ENCODE measurements at places on chromosomes 16 and 17.

GRCh38 chr16:70670175-70670574 lies 15.7 kb downstream of the MTSS2 start:
- no peak for DNase-seq

- no peak for DNase-seq
Measured at GRCh38 chr17:814371-814770, 32.2 kb downstream of the MRM3 start.

GRCh38 chr17:61420745-61421398 lies 21.2 kb downstream of the TBX2 start:
- DNase-seq, result no peak

DNA sequence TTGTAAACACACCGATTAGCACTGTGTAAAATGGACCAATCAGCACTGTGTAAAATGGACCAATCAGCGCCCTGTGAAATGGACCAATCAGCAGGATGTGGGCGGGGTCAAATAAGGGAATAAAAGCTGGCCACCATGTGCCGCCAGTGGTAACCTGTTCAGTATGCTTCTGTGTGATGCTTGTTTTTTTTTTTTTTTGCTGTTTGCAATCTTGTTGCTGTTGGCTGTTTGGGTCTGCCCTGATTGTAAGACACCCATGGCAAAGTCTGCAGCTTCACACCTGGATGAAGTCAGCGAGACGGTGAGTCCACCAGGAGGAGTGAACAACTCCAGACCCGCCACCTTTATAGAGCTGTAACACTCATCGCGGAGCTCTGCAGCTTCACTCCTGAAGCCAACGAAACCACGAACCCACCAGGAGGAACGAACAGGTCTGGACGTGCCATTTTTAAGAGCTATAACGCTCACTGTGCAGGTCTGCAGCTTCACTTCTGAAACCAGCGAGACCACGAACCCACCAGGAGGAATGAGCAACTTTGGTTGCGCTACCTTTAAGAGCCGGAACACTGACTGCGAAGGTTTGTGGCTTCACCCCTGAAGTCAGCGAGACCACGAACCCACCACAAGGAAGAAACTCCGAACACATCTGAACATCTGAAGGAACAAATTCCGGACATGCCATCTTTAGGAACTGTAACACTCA lies 85.0 kb upstream of the MED9 start:
- DNase-seq, result no peak

DNA sequence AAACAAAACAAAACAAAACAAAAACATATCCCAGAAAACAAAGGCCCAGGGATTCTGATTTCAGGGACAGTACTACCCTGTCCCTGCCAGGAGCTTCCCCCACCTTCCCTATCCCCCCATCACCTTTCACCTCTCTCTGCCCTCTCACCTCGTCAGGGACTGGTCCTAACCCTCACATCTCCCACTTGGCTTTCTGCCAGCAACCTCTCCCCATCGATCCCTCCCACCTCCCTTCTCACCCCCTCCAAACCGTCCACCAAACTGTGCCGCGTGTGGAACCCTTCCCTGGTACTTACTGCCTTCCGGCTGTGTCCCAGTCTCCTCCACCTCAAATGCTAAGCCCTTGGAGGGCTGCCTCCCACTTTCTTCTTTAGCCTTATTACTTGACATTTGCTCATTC lies 36.4 kb downstream of the TMEM186 start:
- DNase-seq, result no peak

DNA sequence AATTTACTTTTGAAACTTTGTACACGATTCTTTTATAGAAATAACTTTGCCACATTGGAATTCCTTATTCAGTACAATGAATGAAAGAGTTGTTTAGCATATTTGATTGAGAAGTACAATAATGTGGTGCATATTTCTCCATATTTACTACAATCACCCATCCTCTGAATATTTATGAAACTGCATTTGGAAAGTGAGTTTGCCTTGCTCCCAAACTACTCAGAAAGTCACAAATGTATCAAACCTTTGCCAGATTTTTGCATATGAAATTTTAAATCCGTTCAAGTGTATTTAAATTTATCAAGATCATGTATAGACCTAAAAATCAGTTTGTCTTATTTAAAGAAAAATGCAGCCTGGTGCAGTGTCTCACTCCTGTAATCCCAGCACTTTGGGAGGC lies 148.7 kb downstream of the CDH11 start:
- no peak for DNase-seq

DNA sequence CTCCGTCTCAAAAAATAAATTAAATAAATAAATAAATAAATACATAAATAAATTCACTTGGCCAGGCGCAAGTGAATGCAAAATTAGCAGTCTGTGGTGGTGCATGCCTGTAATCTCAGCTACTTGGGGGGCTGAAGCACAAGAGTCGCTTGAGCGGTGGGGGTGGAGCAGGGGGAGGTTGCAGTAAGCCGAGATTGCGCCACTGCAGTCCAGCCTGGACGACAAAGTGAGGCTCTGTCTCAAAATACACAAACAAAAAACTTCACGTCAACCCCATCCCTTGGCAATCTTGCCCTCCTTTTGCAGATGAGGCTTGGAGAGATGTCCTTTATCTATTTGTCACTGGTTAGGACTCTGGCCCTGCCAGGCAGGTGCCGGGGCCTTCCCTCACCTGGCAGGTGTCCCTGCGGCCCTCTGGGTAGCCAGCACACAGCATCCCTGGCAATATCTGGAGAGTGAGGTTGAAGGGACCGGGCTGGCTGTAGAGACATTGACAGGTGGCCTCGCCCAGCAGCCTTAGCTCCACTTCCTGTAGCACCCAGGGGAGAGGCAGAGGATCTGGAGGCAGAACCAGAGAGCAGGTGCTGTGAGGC lies 4.4 kb downstream of the PRSS36 start:
- DNase-seq, result no peak

DNA sequence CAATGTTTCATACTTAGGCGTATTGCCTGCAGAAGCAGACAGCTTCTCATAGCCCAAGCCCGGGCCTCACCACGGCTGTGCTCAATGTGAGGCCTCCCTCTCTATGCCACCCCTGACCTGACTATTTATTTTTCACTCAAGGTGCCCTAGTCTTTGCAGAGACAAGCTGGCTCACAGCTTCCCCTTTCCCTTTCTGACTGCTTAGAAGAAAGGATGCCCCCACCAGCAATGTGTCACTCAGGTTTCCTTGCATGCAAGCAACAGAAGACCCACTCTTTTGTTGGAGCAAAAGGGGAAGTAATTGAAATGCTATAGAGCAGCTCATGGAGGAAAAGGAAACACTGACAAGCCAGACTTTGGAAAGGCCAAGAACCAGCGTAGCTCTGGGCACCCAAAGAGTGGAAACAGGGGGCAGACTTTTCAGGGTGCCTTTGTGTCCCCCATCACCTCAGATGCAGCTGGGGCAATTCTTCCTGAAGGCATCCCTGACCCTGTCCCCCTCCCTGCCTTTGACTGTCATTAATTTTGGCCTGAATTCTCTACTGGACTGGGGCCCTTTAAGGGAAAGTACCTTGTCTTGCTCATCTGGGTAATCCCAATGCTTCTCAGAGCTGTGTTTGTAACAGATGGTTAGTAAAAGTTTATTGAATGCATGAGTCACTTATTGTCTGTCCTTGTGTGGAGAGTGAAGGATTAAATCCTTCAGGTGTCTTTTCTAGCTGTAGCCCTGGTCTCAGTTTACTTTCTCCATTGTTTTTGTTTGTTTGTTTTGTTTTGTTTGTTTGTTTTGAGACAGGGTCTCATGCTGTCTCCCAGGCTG lies 17.8 kb downstream of the RGS9 start:
- DNase-seq, result no peak

DNA sequence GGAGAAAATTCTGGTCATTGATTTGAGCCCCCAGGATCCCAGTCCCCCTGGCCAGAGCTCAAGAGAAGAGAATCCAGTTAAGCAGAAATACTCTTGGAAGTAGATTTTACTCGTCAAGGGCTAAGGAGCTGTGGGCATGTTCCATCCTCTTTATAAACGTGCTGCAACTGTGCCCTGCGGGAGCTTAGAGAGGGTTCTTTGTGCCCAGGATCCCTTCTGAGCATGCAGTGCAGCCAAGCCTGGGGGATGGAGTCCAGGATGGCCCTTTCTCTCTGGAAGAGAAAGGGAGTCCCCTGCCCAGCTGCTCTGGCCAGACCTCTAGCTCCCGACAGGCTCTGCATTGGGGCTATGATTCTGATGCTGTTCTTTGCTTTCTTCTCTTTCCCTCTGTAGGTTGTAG lies 9.5 kb upstream of the LGALS9 start:
- DNase-seq, result no peak

GRCh38 chr17:40373999-40374398 lies 9.5 kb upstream of the GJD3 start:
- DNase-seq, result no peak

GRCh38 chr17:49964303-49964768 lies 4.7 kb upstream of the DLX4 start:
- no peak for DNase-seq

DNA sequence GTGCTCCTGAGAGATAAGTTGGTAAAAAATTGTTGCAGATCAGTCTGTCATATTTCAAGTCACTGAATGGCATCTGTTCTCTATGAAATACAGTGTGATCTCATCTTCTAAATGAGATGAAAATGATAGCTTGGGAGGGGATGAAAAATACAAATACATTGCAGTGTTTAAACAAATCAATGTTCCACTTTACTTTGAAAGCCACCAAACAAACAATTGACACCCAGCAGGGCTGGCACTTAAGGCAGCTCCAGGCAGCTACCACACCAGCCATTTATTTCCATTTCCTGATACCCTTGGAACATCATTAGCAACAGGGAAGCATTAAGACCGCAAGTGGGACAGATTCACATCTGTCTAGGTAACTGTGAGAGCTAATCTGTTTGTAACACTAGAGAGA lies 827.6 kb upstream of the KIF2B start:
- no peak for DNase-seq

DNA sequence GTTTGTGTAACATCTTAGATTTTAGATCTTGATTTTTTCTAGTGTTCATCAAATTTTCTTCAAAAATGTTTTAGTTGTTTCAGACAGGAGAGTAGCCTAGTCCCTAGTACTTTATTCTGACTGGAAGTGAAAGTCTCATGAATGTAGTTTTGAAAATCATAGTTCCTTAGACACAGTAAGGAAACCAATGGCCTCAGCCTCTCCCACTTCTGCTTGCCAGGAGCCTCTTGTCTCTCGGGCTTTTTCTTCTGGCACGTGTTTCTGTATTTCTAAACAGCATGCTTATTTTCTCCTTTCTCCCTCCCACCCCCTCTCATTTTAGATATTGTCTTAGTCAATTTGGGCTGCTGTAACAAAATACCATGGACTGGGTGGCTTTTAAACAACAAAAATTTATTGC lies 9.8 kb downstream of the SLFN5 start:
- no peak for DNase-seq

DNA sequence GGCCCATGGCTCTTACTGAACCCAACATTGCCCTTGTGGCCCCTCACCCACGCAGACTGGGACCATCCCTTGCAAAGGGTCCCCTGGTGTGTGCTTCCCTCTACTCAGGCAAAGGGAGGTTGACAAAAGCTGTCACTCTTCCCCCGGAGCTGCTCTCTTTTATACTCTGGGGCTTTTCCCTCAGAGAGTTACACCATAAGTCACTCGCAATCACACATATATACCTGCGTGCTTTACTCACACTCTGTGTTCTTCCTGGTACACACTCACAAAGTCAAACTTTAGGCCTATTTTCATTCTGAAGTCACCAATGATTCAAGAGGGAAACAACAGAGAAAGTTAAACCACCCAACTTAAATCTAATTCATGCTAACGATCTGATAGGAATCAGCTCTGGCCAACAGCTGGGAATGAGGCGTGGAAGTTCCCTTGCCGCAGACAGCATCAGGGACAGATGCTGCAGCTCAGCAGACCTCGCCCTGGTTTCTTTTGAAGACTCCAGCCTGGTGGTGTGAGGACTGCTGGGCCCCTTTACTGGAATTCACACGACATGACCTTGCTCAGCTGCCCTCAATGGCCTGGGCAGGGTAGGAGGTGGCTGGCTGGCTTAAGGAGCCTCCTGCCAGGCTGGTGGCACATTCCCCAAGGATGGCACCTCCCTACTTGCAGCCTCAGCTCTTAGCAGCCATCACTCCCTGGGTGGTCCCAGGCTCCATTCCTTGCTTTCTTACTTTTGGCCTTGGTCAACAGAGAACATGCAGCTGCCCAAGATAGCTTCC lies 27.3 kb downstream of the HIC1 start:
- no peak for DNase-seq

DNA sequence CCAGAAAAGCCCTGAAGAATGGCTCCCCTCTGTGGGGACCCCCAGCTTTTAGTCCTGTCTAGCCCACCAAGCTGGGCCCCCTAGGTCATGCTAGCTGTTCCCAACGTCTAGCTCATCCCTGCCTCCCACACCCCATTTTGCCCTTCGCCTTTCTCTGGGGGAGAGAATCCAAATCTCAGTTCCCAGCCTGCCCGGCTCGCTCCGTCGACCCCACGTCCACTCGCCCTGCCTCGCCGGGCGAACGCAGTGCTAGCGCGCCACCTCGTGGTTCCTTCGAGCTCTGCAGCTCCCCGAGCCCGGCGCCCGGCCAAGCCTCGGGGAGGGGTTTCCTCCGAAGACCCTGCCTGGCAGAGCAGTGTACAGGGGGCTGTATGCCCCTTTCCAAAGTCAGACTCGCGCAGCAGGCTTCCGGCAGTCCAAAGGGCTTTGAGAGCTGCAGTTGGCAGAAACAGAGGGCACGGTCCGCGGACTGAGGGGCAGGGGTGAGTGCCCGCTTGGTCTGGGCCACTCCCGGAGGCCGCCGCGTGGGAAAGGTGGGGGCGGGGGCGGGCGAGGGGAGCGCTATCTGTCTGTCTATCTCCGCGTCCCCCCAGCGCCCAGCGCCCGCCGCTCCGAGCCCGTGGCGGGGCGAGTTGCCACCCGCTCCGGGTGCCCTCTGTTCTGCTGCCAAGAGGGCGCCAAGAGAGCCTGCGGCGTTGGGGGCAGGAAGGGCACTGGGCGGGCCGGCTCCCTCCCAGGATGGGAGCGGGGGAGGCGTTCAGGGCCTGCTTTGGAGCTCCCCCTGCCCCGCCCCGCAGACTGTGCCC lies 1.7 kb upstream of the DLX3 start:
- peak; percentile 13 for DNase-seq

DNA sequence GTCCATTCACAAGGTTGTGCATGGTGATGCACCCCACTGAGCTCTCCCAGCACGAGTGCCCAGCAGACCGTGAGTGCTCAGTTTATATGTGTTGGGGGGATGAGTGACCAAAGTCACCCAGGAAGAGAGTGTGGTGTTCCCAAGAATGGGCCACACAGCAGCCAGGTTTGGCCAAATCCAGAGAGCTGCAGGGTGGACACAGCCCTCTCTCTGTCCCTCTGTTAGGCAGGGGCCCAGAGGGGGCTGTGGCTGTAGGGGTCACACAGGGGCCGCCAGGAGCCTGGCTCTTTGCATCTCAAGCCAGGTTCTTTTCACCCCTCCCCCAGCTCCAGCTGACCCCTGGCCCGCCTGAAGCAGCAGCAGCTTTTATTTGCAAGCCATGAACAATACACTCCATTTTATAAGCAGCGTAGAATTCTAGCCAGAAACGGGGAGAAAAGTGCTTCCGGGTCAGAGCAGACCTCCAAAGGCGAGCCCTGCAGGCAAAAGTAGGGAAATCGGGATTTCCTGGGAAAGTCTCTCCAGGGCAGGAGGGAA lies 13.3 kb downstream of the COTL1 start:
- DNase-seq, result no peak

All from GOT3 (cell line).